ENCODE measurements at places on chromosomes 2 and 18.

GRCh38 chr2:132521341-132521740 lies 104.7 kb downstream of the GPR39 start:
- DNase-seq, result no peak

GRCh38 chr18:12254820-12255511 lies 805 bp downstream of the CIDEA start:
- DNase-seq, result no peak

DNA sequence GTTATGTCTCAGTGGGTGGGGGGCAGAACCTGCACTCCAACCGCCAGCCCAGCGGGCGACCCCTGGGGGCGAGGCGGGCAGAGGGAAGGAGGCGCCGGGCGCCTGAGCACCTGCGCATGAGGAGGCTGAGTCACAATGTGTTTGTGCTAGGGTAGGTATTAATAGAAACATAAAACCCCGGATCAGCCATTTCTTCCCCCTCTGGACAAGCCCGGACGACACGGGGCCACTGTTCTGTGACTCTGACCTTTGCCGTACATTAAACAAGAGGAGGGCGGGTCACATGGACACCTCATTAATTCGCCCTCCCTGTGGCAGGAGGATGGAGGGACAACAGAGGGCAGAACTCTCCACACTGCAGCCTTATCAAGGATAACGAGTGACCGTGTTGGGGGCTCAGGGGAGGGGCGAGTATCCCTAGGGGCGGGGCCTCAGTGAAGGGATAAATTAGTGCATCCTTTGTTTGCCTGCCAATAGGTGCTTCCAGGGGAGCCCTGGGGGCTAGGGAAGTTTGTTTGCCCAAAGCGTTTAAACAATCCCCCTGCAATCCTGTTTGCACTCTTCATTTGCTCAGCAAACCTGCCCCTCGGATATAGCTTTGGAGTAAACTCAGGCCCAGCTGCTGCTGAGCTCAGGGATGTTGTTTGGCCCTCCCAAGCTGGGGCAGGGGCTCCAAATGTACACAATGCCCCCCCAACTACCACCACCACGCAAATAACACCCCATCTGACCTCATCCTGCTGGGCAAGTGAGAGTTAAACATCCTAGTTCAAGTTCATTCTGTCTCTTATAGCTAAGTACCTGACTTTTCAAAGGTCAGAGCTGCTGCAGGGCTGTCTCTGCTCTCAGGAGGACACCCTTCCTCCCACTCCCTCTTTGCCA lies 171.2 kb upstream of the GLI2 start:
- no peak for DNase-seq

GRCh38 chr2:185215497-185215896 lies 523.1 kb upstream of the FSIP2 start:
- DNase-seq, result no peak

- DNase-seq, result no peak
These were observed 132.1 kb upstream of the SERPINE2 start for GRCh38 chr2:224171226-224171625.

DNA sequence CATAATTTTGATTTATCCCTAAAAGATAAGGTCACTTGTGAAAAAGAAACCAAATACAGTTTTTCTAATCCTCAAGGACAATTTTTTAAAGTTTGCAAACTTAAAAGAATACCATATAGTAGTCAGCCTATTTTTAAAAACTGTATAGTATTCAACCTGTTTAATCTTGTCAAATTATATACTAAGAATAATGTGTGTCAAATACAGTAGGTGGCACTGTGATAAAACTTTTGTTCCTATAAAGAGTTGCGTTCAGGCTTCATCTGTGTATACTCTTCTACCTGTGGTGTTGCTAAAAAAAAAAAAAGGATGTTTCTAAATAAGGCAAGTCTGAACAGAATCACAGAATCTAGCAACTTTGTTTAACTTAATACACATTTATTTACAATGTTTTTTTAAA lies 68.6 kb downstream of the CCDC138 start:
- DNase-seq, result no peak

DNA sequence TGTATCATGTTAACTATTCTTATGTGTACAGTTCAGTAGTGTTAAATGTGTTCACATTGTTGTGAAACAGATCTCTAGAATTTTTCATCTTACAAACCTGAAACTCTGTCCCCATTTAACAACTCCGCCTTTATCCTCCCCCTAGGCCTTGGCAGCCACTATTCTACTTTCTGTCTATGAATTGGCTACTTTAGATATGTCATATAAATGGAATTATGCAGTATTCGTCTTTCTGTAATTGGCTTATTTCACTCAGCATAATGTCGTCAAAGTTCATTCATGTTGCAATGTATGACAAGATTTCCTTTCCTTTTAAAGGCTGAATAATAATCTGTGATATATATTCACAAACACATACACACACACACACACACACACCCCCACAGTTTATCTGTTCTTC lies 12.4 kb downstream of the ARMC9 start:
- no peak for DNase-seq

DNA sequence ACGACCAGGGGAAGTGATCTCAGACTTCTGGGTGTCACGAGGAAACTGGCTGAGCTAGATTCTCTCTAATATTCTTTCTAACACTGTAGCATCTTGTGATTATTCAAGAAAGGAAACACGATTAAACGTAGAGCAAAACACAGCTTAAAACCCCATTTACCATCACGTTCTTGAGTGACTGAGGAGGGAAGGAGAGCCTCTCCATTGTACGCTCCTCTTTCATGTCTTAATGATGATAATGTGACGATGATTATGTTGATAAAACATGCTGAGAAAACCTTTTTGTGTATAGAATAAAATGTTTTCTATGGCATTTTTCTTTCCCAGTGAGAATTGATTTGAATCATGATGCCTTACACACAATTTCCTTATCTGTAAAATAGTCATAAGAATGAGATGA lies 705.6 kb upstream of the ID2 start:
- DNase-seq, result no peak

GRCh38 chr2:216315802-216316603 lies 56.3 kb downstream of the MARCHF4 start:
- no peak for DNase-seq

DNA sequence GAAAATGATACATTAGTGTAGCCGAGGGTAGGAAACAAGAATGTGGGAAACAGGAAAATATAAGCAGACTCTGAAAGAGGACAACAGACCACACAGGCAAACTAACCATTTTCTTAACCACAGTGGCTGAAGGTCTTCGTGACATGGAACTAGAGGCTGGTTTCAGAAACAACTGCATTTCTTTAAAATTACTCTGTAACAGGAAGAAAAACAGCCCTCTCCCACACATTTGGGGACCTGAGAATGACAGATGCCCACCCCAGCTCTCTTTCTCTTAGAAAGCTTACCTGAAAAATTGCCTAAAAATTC lies 13.8 kb upstream of the SLC25A52 start:
- no peak for DNase-seq

GRCh38 chr2:224122542-224122941 lies 83.5 kb upstream of the SERPINE2 start:
- DNase-seq, result no peak

DNA sequence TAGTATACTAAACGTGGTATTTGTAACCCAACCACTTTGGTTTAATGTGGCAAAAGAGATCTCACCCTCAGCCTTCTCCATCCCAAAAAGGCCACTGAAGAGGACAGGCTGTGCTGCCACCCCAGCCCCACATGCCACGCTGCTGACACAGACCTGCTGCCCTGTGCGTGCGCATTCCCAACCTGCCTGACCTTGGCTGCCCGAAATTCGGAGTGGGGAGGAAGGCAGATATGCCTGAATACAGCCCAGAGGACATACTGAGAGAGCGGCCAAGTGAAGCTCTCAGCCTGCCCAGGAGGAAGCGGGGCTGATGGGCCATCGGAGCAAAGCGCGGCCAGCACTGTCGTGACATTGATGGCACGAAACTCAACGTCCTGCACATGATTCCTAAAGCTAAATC lies 70.0 kb downstream of the HDAC4 start:
- DNase-seq, result no peak

DNA sequence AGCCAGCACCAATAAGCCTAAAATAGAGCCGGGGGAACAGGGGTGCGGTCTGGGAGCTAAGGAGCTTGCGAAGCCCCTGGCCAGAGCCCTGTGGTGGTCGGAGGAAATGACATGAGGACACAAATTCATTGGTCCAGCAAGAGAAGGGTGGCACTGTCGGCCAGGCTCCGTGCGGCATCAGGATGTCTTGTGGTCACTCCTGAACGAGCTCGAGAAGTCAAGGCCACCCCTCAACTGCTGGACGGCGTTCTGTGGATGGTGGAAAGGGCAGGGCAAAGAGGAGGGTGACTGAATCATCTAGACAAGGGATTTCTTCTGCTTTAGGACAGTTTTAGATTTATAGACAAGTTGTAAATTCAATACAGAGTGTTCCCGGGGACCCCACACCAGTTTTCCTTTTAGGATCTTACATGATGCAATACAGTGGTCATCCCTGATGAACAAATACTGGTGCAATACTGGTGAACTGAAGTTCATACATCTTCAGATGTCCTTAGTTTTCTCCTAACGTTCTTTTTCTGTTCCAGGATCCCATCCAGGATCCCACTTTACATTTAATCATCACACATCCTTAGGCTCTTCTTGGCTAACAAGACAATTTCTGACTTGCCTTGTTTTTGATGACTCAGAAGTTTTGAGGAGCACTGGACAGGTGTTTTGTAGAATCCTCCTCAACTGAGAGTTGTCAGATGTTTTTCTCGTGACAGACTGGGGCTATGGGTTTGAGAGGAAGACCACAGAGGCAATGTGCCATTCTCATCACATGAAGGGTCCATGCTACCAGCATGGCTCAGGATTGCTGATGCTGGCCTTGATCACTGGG lies 13.2 kb downstream of the EDAR start:
- no peak for DNase-seq

DNA sequence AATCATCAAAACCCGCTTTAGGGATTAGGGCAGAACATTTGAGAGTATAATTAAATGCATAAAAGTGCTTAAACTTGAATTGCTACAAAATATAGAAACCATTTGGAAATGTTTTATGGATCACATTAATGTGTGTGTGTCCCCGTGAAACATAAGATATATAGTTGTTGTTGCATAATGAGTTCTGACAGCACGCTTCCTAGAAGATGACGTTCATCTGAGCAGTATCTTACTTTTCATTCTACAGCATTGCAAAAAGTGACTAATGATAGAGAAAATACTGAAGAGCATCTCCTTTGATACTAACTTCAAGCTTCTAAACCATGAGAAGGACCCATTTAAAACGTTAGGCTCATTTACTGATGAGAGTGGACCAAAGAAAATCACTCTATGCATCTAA lies 63.7 kb downstream of the SLC8A1 start:
- no peak for DNase-seq

- no peak for DNase-seq
These were observed 6.2 kb downstream of the IMPA2 start for GRCh38 chr18:11987527-11987926.

DNA sequence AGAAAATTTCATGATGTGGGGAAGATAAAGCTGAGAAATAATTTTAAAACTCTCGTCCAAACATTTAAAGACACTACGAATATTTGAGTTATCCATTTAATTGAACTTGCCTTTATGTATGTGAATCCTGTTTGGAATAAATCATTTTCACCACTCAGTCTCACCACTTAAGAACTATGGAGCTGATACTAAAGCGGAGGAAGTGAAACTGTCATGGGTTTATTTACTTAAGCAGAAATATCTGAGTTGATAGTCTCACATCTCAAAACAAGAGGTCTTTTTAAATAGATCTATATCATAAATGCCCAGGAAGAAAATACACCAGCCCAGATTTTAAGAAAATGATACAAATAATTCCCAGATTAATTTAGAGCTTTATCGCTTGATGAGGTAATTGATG lies 532.4 kb downstream of the ZNF804A start:
- no peak for DNase-seq

DNA sequence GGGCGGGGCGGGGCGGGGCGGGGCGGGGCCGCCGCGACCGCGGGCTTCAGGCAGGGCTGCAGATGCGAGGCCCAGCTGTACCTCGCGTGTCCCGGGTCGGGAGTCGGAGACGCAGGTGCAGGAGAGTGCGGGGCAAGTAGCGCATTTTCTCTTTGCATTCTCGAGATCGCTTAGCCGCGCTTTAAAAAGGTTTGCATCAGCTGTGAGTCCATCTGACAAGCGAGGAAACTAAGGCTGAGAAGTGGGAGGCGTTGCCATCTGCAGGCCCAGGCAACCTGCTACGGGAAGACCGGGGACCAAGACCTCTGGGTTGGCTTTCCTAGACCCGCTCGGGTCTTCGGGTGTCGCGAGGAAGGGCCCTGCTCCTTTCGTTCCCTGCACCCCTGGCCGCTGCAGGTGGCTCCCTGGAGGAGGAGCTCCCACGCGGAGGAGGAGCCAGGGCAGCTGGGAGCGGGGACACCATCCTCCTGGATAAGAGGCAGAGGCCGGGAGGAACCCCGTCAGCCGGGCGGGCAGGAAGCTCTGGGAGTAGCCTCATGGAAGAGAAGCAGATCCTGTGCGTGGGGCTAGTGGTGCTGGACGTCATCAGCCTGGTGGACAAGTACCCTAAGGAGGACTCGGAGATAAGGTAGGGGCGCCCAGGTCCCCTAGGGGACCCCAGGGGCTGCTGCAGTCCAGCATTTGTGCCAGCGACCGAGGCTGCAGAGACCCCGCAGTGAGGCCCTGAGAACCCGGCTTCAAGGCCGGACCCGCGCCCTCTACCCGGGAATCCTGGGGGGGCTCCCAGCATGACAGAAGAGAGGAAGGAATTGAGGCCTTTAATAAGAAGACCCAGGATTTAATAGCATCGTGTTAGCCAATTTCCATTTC lies at the start of gene KHK:
Gene KHK (plus strand): TSS at position 49 of the 870 bp plus-strand sequence. CDS start 488 bp downstream, at position 537.
- DNase-seq, result no peak

- DNase-seq, result no peak
These were observed 196.3 kb upstream of the SIX3 start for GRCh38 chr2:44744961-44745892.

DNA sequence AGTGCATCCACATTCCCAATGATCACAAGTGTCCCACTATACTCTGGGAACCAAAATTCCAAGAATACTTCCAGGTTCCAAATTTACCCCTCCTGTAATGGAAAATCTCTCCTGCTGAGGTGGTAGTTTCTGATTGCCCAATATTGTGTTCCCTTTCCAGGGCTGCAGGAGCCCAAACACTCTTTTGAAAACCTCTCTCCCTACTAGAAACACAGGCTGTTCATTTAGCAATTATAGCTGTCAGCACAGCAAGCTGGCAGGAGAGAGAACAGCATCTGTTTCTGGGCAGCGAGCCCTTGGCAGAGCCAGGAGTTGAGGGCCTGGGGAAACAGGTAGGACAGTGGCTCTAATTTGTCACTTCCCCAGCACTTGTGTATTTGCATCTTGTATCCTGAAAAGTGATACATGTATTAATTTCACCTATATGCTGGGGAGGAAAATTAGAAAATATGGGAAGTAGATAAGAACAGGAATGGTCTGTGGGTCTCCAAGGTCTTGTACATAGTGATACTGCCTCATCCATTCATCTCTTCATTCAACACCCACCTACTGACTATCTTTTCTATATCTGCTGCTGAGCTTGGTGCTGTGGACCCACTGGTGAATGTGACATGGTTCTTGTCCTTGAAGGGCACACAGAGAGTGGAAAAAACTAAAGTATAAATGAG lies 16.9 kb upstream of the PAIP2B start:
- DNase-seq, result no peak

- no peak for DNase-seq
These were observed 132.8 kb downstream of the TPO start for GRCh38 chr2:1546023-1546591.

GRCh38 chr2:16481351-16481750 lies 184.3 kb downstream of the CYRIA start:
- DNase-seq, result no peak

Data from stimulated activated CD4-positive, alpha-beta T cell treated with anti-CD3 and anti-CD28 coated beads, TNF-alpha, amount 100 ng/mL, for 48 hours (primary cell).